NCI-H510A treated with DMSO at 0.1 percent for 48 hours (cell line): ENCODE measurements at places on chromosomes 2 and 18.

DNA sequence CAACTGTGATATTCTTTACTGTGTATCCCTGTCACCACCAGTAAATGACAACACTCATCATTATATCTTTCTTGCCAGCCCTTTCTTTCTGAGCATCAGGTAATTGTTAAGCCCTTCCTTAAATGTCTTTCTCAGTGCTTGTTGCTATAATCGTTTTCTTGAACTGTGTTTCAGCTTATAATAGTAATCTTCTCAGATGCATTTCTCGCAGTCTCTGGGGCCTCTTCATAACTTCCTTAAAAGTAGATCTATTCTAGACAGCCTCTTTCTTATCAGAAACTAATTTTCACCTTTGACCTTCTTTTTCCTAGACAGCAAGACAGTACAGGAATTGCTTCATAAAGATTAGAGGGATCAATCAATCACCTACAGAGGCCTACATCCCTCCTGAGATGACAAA is 648.1 kb downstream of the CPS1 start:
- DNase-seq: no peak

DNA sequence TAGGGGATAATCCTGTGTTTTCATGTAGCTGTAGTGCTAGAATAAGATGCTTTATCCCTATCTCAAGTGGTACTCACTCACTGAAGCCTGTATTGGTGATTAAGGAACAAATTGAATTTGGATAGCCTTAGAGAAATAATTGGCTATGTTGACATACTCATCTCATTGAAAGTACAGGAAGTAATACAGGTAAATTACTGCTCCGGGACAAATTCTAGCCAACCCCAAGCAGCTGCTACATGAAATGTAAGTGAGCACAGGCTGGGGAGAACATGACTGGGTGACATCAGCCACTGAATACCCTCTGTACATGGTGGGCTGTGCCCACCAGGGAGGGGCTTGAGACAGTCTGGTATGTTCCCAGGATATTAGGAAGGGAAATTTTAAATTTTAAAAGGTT is 188.4 kb upstream of the RASGRP3 start:
- no peak for DNase-seq

- DNase-seq: no peak
Measured at GRCh38 chr2:239688840-239689239, 288.0 kb upstream of the HDAC4 start.

- DNase-seq: no peak
Measured at GRCh38 chr2:128625963-128626759, 307.5 kb upstream of the HS6ST1 start.

DNA sequence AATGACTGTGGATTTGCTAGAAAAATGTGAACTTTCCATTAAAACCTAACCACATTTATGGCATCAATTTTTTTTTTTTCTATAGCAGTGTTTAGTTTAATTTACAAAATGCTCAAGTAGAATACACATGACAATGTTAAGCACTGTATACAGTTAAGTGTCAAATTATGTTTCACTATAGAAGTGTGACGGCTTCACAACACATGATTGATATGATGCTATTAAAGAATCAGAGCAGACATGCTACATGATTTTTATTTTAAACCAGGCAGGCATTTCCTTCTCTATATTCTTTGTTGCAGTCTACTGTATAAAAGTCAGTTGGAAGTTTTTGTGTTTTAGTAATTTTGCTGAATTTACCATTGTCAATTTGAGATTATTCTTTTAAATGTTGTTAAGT is 43.6 kb downstream of the PROKR1 start:
- no peak for DNase-seq
